ENCODE measurements at places on chromosomes 16 and 17.
A peak's percentile ranks its signal among the peaks of the same experiment; 100 is the strongest.

DNA sequence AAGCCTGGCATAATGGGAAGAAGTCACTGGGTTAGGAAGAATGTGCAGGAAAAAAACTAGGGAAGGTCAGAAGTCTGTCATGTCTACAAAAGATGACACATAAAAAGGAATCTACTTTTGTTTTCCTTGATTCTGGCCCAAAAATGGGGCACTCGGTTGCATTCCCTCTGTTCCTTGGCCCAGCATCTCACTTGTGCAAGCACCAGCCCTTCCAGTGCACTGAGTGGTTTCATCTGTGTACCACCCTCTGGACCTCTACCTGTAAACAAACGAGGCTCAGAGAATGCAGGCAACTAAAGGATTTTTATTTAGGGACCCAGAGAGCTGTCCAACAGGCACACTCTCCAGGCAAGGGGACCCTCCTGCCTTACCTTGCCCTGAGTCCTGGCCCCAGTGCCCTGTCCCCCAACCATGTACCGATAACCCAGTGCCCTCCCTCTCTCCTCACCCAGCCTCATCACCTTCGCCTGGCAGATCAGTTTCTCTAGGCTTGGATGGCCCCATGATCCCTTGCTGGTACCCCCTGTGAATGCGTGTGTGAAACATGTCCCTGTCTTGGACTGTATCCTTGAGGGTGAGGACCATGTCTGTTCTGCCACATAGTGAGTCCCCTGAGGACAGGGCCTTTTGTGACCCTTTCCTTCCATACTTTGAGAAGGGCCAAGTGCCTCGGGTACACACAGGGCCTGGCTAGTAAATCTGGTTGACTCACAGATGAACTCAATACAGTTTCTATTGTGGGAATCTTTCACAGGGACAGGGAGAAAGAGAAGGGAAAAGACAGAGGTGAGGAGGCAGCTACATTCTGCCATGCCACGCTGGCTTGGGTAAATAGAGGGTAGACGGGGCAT, 13.3 kb downstream of the NXPH3 start:
- no peak for DNase-seq

DNA sequence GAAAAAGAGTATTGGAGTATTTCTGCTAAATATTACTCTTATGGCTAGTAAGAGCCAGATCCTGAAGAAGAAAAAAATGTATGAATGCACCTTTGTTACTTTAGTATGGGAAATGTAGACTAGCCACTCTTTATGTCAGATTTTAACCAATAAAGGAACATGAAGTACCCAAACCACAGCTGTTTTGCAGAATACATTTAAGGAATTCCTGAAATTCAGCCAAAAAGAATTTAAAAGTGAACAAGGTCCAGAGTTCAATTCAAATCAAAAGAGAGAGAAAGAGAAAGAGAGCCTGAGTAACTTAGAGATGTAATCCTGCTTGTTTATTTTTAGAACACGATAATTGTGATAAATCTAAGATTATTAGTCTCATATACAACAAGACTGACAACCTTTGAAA, 1.2 kb downstream of the KCNJ16 start:
- no peak for DNase-seq

DNA sequence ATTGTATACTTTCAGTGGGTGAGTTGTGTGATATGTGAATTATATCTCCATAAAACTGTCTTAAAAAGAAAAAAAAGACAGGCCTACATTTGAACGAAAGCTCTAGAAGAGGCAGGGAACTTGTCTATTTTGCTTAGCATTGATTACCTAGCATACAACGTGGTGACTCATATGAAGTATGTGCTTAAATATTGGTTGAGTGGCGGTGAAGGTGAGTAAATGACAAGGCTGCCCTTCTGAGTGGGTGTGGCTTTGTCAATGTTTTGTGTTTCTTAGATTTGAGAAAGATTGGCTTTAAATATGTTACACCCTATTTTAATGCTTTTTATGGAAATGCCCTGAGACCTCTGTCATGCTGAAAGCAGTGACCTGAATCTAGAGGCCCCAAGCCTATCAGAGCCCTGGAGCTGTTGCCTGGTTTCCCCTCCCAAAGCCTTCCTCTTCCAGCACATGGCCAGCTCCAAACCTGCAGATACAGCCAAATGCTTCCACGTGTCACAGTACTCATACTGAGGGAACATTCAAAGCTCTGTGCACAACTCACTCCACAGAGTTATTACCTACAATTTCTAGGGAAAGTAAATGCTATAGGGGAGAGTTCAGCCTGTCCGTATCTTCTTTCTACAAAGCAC, 260.0 kb downstream of the PHKB start:
- DNase-seq = no peak

- DNase-seq = no peak
Measured at GRCh38 chr16:59048876-59049275, 314.8 kb upstream of the GOT2 start.

DNA sequence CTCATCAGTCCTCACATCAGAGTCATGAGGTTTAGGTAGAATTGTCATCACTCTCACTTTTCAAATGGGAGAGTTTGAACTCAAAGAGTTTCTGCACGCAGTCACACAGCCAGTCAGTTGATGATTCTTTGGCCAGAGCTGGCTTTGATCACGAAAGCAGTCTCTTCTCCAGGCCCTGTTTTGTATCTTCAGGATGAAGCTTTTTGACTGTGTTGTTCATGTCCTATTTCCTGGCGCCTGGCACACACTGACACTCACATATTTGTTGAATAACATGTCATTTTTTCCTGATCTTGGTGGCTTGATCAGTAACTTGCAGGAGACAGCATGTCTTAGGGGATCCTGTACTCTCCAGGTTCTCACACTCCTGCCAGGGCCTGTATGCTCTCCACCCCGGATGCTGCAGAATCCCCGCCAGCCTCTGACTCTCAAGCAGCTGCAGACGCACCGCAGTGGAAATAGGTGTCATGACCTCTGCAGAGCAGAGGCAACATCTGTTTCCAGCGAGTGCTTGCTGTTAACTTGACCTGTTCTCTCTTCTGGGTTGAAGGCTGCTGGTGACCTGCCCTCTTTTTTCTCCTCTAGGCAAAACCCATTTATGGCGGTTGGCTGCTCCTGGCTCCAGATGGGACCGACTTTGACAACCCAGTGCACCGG, 33.0 kb downstream of the MPRIP start:
- no peak for DNase-seq

GRCh38 chr16:5412731-5413130, 315.1 kb upstream of the EEF2KMT start:
- no peak for DNase-seq

- DNase-seq = no peak
Measured at GRCh38 chr17:6470751-6471521, 26.7 kb downstream of the PIMREG start.

DNA sequence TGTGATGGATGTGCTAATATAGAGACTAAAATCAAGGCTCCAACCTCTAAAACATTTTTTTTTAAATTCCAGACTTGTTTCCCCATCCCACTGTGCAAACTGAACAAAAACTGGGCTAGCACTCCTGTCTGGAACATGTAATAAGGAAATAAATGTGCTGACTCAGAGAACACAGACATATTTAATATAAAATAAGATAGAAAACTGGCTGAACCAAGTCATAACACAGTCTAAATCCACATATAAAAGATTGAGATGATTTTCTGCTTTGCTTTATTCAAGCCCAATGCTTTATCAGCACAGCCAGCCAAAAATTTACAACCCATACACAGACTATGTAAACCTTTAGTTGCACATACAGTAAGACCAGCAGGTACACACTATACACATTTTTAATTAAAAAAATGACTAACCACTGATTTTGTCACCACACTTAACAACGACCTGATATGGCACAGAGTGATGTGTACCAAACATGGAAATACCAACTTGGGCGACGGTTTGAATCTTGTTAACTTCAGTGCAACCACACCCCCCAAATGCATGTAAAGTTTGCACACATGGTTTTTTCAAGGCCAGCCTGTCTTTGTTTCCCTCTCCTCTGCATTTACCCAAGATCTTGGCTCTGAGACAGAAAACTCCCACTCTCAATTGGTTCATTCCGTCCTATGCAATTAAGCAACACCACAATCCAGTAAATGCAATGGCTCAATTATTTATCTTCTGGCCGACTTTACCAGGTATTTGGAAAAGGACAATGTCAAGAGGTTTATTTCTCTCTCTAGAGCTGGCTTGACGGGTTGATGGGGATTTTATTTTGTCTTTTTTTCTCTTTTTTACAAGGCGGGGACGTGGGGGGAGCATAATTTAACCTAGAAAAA, 1.2 kb downstream of the STAT3 start:
- DNase-seq = no peak

GRCh38 chr17:66468241-66469087, 166.1 kb downstream of the PRKCA start:
- peak; percentile 11 for DNase-seq

- DNase-seq = no peak
Measured at GRCh38 chr17:36926226-36926625, 11.0 kb upstream of the LHX1 start.

GRCh38 chr16:17272716-17273115, 198.0 kb downstream of the XYLT1 start:
- DNase-seq = no peak

DNA sequence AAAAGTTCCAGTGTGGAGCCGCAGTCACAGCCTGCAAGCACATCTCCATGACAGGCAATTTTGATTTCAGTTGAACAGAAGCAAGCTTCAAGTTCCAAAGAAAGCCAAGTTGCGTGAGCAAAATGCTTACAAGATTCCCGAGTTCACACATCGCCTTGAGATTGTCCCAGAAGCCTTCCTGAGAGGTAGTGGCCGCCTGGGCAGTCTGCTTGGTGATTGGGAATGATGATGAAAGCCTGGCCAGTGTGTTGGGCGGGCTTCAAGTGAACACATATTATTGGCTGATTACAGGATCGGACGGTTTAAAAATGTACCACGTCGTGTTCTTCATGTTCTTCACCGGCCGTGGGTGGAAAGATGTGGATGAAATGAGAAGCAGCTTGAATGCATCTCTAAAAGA, 185.5 kb downstream of the FOXL1 start:
- no peak for DNase-seq

DNA sequence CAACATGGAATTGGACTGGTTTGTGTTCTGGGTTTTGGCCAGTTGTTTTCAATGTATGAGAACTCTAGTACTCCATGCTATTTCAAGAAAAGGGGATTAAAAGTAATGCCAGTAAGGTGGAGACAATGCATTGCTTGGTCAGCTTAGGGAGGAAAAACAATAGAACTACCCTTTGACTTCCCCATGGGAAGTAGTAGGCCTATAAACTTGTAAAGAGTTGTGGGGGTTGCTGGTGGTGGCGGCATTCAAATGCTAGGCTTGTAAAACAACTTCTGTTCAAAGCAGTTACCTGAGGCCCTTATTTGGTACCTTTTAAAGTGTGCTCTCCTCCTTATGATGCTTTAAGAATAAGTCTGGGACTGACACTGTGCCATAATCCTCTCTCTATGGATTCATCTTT, 9.4 kb downstream of the MAP3K3 start:
- no peak for DNase-seq

GRCh38 chr17:16929035-16929680, 42.8 kb downstream of the TNFRSF13B start:
- no peak for DNase-seq

DNA sequence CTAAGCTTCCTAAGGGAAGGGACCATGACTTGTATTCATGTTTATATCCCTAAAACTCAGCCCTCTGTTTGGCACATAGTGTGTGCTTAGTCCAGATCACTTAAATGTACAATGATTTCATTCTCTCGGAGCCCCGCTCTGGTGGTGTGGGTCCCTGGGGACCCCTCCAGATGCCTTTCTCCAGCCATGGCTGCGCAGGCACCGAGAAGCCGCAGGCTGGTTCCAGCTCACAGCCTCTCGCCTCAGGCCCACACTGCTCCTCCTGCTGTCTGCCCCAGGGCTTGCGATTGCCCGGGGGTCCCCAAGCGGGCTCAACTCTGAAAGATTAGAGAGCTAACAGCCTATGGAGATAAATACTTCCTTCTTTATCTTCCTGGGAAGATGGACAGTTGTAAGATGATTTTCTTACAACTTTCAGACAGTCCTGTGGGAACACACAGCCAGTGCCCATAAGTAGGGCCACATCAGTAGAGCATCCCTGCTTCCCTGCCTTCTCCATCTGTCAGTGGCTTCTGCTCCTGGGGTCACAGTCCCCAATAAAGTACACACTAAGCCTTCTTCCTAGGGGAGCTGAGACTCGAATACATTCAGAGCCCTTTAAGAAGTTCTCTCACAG, 66.2 kb downstream of the CENPV start:
- DNase-seq = no peak

DNA sequence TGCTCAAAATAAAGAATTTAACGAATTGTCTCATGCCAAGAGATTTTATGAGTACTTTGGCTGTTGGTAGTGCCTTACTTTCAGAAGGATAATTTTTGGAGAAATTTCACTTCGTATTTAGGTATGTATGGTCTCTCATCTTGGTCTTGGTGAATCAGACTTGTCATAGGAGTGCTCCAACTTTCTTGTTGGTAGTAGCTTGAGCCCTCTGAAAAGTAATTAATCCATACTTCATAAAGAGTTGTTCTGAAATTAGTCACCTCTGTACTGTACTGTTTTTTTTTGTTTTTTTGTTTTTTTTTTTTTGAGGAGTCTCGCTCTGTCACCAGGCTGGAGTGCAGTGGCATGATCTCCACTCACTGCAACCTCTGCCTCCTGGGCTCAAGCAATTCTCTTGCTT, 11.6 kb downstream of the ZNRF1 start:
- DNase-seq = no peak

- DNase-seq = no peak
Measured at GRCh38 chr17:51496378-51496777, 236.0 kb downstream of the UTP18 start.

GRCh38 chr17:39688475-39688835, 598 bp upstream of the PGAP3 start:
- peak; percentile 25 for DNase-seq

GRCh38 chr17:78789663-78790181, 7.6 kb upstream of the CYTH1 start:
- no peak for DNase-seq

Data from activated T-cell treated with anti-CD3 and anti-CD28 coated beads, Interleukin-2, amount 50 U/mL, for 72 hours (primary cell).